ENCODE measurements at places on chromosomes 2 and 18.

DNA sequence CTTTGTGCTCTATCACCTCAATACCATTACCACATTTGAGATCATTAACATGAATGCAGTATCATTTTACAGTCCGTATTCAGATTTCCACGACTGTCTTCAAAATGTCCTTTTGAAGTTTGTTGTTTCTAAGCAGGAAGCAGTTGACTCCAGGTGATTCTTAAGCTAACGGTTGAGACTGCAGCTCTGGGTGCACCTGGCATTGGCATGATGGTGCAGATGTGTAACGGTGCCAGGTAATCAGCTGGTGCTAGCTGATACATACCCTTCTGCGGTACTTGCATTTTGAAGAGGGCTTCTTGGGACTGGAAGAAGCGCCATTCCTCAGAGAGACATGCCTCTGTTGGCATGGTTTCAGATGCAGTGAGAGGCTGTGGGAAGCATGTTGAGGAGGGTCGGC is 19.5 kb downstream of the SIGLEC15 start:
- no peak for DNase-seq

DNA sequence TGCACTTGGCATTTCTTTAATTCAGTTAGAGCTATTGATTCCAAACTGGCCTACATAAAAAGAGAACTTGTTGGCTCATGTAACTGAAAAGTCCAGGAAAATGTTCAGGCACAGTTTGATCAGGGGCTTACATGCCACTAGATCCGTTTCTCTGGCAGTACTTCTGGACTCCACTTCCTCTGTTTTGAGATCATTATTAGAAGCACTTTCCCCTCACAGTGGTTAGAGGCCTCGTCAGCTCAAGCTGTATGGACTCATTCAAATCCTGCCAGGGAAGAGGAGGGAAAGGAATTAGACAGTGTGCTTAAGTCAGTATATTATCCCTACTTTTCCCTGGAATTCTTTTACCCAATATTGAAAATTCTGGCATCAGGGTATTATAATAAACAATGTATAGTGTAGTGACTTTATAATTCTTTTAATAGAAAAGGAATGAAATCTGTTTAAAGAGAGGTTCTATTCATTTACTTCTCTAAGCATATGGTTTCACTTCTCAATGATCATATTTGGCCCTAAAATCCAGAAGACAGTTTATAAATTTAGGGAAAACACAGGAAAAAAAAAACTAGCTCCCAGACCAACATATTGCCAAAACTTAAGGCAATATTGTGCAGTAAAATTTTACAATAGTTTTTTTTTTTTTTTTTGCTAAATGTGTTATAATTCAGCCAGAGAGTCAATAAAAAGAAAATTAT is 92.0 kb downstream of the ARMC9 start:
- no peak for DNase-seq

DNA sequence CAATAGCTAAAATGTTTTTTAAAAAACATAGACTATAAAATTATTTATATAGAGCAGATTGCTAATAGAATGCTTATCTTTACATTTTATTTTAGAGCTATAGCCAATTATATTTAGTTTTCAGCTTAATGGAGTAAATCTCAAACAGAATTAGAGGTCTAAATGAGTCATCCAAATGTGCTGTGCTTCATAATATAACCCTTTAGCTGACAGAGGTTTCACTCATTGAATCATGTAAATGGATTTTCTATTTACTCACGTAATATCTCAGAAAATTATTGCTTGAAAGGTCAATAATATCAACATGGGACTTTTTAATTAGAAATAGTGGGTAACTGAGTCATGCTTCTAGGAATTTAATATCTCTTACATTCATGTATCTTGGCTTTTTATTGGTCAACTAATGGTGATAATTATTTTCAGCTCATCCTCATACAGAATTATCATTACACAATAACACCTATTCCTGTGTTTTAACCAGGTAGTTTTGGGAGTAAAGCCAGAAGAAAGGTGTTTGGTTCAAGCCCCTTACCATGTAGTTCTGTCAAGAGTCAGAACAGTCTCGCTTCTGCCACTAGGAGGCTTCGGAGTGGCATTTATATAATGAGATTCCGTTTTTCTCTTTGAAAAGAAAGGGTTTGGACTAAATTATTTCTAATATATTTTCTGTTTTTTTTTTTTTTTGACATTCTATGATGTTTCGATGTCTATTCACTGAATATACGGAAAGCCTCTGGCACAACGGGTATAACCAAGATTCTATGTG is 217.6 kb downstream of the CDH7 start:
- no peak for DNase-seq

- DNase-seq: no peak
Observed at GRCh38 chr2:162071001-162071400, 3.0 kb downstream of the DPP4 start.

DNA sequence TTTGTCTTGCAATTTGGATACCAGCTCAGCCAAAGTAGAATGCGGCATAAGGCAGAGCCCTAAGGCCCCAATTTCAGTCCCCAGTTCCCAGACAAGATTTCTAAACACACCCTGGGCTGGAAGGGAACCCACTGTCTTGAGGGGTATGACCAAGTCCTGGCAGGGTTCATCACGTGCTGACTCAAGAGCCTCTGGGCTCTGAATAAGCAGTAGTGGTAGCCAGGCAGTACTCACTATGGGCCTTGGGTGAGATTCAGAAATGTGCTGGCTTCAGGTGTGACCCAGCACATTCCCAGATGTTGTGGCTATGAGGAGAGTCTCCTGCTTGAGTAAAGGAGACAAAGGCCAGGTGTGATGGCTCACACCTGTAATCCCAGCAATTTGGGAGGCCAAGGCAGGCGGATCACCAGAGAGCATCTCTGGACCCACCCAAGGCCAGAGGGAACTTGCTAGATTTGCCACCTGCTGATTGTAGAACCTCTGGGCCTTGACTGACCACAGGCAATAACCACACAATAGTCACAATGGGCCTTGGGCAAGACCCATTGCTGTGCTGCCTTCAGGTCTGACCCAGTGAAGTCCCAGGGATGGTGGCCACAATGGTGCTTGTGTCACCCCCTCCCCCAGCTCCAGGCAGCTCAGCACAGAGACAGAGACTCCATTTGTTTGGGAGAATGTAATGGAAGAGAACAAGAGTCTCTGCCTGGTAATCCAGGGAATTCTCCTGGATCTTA is 74.9 kb downstream of the ATL2 start:
- no peak for DNase-seq

GRCh38 chr18:48776641-48777025 is 174.1 kb downstream of the SMAD7 start:
- DNase-seq: no peak

DNA sequence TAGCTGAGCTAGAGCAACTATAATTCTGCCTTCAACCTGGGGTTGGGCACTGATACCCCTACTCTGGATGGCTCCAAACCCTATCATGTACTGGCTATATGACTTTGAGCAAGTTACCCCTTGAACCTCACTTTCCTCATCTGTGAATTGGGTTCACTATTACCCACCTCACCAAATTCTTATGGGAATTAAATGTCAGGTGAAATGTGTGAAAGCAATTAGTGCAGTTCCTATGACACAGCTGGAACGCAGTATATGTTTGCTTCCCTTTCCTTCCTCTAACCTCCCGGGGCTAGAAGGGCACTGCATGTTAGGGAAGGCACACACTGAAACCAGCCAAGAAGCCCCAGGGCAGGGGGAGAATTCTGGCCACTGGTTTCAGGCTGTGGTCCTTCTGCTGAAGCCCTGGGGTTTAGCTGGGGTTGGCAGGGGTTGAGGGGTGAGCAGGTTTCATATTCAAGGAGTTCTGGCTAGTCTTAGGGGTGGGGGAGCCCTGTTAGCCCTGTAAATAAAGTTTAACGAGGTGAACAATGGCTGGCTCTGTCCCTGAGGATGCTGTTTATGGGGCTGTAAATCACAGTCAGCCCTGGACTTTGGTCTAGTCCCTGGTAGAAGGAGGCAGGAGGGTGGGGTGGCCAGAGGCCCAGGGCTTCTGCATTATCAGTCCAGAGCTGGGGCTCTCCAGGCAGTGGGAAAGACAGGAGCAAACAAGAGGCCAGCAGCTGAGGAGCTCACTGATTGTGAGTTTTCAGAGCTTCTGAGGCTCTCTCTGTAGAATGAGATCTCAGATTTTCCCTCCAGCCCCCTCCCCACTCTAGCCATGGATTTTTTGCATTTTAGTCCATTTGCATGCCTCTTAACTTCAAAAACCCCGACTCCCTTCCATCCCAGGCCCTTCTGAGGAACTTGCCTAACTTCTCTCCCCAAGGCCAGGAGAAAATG is 8.0 kb downstream of the PKDCC start:
- DNase-seq: no peak

Data from HFFc6 (cell line).